ENCODE measurements at places on chromosomes 16 and 17.

GRCh38 chr17:61689610-61690180 lies 98.7 kb upstream of the NACA2 start:
- DNase-seq: no peak

- no peak for DNase-seq
These were observed 34.9 kb upstream of the TANC2 start for GRCh38 chr17:62931101-62931500.

- no peak for DNase-seq
These were observed 376.1 kb downstream of the SEC14L1 start for GRCh38 chr17:77516902-77517301.

DNA sequence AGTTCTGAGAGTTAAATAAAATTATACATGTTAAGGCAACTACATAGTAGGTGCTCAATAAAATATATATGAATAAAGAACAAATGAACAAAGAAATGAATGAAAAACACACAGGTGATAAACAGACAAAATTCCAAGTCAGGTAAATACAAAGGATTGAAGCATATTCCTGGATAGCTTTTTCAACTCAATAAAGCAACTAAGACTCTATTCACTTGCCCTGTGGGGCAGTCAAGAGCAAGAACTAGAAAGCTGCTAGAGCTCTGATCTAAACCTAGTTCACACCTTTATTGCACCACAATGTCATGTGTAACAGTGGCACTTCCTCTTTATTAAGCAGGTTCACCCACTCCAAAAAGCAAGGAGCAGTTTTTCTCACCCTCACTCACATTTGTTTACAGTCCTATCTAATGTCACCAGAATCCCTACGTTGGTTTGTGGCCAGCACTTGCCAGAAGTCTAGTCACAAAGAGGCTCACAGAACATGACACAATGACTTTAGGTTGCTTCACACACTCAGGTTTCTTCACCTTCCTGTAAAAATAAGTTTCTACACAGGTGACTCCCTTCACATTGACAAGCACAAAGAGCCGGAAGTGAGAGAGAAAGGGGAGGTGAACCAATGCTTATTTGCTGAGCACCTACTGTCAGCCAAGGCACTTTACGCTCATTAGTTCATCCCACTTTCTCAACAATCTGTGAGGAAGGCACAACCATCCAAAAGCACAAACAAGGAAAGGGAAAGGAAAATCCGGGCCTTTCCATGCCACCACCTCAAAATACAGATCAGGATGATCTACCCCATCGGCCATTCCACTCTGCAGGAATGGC lies 70.8 kb downstream of the XPO6 start:
- no peak for DNase-seq

- DNase-seq: no peak
These were observed 82.1 kb upstream of the CLEC18B start for GRCh38 chr16:74503412-74503811.

Measured in HCT116 (cell line).